ENCODE measurements at places on chromosomes 1 and 21.

GRCh38 chr1:205144751-205145150, 23.0 kb upstream of the RBBP5 start:
- DNase-seq: no peak

DNA sequence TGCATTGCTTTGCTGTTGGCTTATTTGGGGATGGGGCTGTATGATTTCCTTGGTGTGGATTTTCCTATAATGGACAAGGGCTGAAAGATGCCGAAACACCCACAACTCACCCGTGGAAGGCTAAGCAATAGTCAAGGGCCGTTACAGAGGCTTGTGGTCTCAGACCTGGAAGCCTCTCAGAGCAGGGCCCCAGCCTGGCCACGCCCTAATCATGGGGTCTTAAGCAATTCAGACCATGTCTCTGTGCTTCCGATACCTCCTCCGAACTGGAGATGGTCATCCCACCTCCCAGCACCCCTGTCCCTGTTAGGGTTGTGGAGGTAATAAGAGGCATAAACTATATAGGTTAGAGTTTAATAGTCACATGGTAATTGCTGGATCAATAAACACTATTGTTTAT, 3.4 kb downstream of the ABCG1 start:
- DNase-seq: no peak

GRCh38 chr1:103056423-103056822, 51.9 kb downstream of the COL11A1 start:
- DNase-seq: no peak

- no peak for DNase-seq
Measured at GRCh38 chr1:32830092-32830852, 12.8 kb downstream of the S100PBP start.

GRCh38 chr1:38045401-38046332, 926 bp downstream of the POU3F1 start:
- DNase-seq: no peak

GRCh38 chr21:38570596-38570995, 72.3 kb upstream of the ERG start:
- no peak for DNase-seq

GRCh38 chr21:18443701-18444100, 40.1 kb upstream of the TMPRSS15 start:
- no peak for DNase-seq

GRCh38 chr21:32096411-32096810, 182.4 kb downstream of the MIS18A start:
- no peak for DNase-seq

GRCh38 chr1:59100708-59101374, 196.1 kb upstream of the FGGY start:
- DNase-seq: no peak

GRCh38 chr1:101027194-101027772, 1.7 kb upstream of the DPH5 start:
- DNase-seq: no peak

GRCh38 chr1:194709439-194709838, 1523.0 kb upstream of the B3GALT2 start:
- DNase-seq: no peak

- no peak for DNase-seq
Measured at GRCh38 chr1:160346958-160347357, 3.8 kb downstream of the NCSTN start.

DNA sequence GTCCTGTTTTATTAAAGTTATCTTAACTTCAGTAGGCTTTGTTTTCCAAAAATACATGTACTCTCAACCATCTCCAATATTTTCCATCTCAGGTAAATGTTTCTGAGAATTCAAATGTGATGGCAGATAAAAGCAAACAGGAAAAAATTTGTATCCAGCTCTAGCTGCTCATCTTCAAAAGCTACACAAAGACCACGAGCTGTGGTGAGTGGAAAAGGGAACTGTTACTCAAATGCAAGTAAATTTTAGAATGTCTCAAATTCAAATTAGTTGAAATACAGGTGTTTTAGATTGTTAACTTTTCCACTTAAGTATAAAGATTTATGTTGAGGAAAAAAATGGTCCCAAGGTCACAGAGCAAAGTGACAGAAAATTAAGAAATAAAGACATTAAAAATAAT, 216.0 kb downstream of the SLC45A1 start:
- no peak for DNase-seq

- no peak for DNase-seq
Measured at GRCh38 chr1:93652323-93652949, 29.2 kb downstream of the BCAR3 start.

- no peak for DNase-seq
Measured at GRCh38 chr1:23913212-23913880, at the start of gene CNR2. Gene CNR2, minus strand, starts transcription at chr1:23913362. Its CDS starts 37,745 bp downstream, at chr1:23875617.

DNA sequence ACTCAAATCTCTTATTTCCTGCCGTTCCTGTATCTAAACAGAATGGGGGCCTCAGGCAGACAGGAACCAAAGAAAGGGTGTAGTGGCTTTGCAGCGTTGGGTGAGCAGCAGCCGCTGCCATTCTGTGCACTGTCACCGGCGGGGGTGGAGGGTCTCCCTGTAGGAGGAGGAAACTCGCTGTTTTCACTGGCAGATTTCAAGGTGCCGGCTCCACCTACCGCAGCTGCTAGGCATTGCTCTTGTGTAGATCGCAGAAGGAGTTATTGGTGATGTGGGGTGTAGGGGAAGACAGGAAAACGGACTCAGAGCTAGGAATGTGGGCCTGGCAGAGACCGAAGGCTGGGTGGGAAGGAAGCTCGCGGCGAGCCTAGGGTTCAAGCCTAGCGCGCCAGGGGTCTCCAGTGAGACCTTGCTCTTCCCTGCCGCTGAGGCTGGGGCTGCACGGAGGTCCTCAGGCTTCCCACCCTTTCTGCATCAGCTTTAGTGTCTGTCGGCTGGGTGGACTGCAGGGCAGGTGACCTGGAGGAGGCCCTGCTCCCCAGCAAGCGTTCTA, 20.8 kb downstream of the ATP5PO start:
- no peak for DNase-seq

- DNase-seq: peak; percentile 91
Measured at GRCh38 chr1:11806307-11806936, 431 bp downstream of the CLCN6 start.

GRCh38 chr1:91036894-91037829, 15.3 kb upstream of the ZNF644 start:
- DNase-seq: no peak
